ENCODE measurements at places on chromosomes 2 and 18. TPM values are rescaled to one million over a fixed set of nuclear protein-coding genes. Genes with fewer than 3 reads are reported as not detected.
A peak's percentile ranks its signal among the peaks of the same experiment; 100 is the strongest.

- no peak for DNase-seq
- H3K4me3 ChIP-seq, result no peak overlapping the region
- H3K27me3 ChIP-seq, result peaks cover 2% of the 10 kb centered on the region
- peaks cover 3% of the 10 kb centered on the region for H3K4me1 ChIP-seq
- no peak overlapping the region for H3K27ac ChIP-seq
Observed at GRCh38 chr2:24471662-24472061, 19.4 kb upstream of the NCOA1 start.

GRCh38 chr2:187576906-187577305, 22.7 kb upstream of the TFPI start:
- no peak overlapping the region for H3K4me3 ChIP-seq
- H3K36me3 ChIP-seq, result no peaks in the 10 kb centered on the region
- H3K27ac ChIP-seq, result no peak overlapping the region
- DNase-seq, result no peak

GRCh38 chr2:144514616-144515091, 5.3 kb downstream of the ZEB2 start:
- H3K4me1 ChIP-seq, result peaks cover 2% of the 10 kb centered on the region
- DNase-seq, result no peak
- H3K36me3 ChIP-seq, result no peaks in the 10 kb centered on the region
- H3K27me3 ChIP-seq, result peaks cover 34% of the 10 kb centered on the region
- no peak overlapping the region for H3K4me3 ChIP-seq

DNA sequence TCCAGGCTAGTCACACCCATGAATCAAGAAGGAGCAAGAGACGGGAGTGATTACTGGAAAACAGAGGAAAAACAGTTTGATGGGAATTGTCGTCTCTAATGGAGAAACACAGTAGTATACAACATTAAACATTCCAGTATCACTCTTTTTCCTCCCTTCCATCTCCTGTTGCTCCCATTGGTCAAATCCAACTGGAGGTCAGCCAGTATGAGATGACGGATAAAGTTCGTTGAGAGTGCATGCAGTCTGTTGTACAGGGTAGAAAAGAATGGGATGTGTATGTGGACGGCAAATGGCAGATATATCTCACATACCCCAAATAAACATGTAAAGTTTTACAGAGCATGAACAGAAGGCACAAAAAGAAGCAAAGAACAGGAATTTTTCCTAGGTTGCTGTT, 221.9 kb upstream of the TNP1 start:
- peaks cover 11% of the 10 kb centered on the region for H3K4me1 ChIP-seq
- DNase-seq, result no peak
- peaks cover 5% of the 10 kb centered on the region for H3K27me3 ChIP-seq
- no peak overlapping the region for H3K4me3 ChIP-seq

- H3K27ac ChIP-seq, result no peak overlapping the region
- H3K4me1 ChIP-seq, result no peaks in the 10 kb centered on the region
- DNase-seq, result no peak
- H3K36me3 ChIP-seq, result peaks cover 16% of the 10 kb centered on the region
- H3K4me3 ChIP-seq, result no peak overlapping the region
Observed at GRCh38 chr18:49304751-49305150, 155.7 kb downstream of the DYM start.

DNA sequence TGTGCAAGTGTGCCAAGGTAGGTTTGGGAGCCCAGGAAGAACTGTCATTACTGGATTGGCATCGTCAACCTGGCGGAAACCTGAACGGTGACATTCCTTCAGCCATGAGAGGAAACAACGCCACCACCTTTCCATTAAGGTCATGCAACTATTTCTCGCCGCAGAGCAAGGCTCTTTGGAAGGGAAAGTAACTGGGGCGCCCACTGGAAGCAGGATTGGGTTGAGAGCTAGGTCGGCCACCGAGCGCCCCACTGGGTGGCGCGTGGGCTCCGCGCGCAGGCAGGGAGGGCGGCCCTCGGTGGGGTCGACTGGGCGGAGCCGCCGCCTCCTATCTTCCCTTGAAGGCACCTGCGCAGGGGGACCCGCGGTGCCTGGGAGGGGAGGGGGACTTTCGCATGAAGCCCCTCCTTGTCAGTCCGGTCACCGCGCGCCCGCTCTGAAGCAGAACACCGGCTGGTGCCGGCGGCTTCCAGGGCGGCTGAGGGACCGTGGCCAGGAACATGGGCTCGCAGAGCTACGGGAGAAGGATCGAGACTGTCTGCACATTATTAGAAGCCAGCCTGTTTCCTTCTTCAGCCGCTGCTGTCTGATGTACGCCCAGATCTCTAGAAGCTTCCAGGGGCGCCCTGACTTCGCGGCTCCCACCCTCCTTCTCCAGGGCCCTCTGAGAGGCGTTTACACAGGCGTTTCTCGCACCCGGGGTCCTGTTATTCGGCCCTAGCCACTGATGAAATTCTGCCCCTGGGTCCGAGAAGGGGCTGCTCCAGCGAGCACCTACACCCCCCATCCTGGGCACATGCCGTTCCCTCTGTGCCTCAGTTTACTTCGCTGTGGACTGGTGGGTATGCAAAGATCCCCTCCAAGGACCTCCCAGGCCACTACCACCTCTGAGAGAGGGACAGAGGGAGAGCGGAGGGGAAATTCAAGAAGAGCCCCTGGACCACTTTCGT, 27.3 kb upstream of the MAL start:
- DNase-seq, result peak; percentile 46
- H3K27me3 ChIP-seq, result peaks cover 35% of the 10 kb centered on the region
- peak overlapping the region; percentile 2 for H3K4me3 ChIP-seq
- no peaks in the 10 kb centered on the region for H3K36me3 ChIP-seq
- H3K4me1 ChIP-seq, result no peaks in the 10 kb centered on the region
- no peak overlapping the region for H3K27ac ChIP-seq

GRCh38 chr2:227295806-227296205, 29.2 kb upstream of the MFF start:
- H3K27ac ChIP-seq, result no peak overlapping the region
- no peaks in the 10 kb centered on the region for H3K36me3 ChIP-seq
- DNase-seq, result no peak
- H3K27me3 ChIP-seq, result no peaks in the 10 kb centered on the region
- H3K4me3 ChIP-seq, result no peak overlapping the region

DNA sequence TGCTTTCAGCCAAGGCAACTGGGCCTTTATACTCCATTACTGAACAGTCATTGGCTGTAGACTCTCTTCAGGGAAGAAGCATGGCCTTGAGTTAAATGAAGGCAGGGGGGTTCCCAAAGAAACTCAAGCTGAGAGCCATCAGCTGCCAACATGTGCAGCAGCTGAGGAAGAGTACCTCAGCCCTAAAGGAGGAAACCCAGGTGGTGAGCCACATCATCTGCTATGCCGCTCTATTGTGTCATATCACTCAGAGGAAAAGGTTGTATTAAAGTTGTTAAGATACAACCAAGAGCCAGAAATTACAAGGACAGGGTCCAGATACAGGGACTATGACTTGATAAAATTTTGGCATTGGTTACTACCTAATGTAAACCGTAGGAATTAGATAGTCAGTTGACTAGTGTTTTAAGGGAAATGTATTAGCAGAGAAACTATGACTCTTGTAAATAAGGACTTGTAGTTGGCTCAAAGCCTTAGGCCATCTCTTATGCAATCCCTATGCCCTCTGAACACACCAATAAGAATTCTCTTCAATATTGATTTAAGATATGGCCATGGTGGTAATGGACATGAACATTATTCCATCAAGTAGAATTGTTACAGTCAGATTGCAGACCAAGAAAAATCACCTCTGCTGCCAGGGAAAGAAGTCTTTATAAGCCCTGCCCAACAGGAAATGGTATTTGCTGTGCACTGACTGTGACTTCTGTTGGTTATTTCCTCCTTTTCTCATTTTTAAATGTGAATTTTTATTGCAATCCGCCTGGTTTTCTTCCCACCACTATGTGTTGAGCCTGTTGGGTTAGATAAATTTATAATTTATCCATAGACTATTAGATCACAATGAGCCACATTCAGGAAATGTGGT, 9.2 kb upstream of the LRPPRC start:
- H3K4me1 ChIP-seq, result peaks cover 12% of the 10 kb centered on the region
- peak overlapping the region; percentile 58 for H3K27ac ChIP-seq
- H3K27me3 ChIP-seq, result no peaks in the 10 kb centered on the region

- peaks cover 15% of the 10 kb centered on the region for H3K4me1 ChIP-seq
- no peak for DNase-seq
- peak overlapping the region; percentile 62 for H3K4me3 ChIP-seq
Observed at GRCh38 chr2:176997074-176997791, 215.4 kb upstream of the HNRNPA3 start.

- H3K27me3 ChIP-seq, result no peaks in the 10 kb centered on the region
- no peak overlapping the region for H3K27ac ChIP-seq
- no peak for DNase-seq
Observed at GRCh38 chr2:228731517-228731916, 539.6 kb downstream of the PID1 start.

- H3K36me3 ChIP-seq, result no peaks in the 10 kb centered on the region
- H3K27me3 ChIP-seq, result peaks cover 3% of the 10 kb centered on the region
- peak; percentile 18 for DNase-seq
Observed at GRCh38 chr2:3602553-3603339, 7.8 kb downstream of the COLEC11 start.

GRCh38 chr18:79590191-79591031, 89.2 kb upstream of the CTDP1 start:
- no peak overlapping the region for H3K27ac ChIP-seq
- H3K36me3 ChIP-seq, result peaks cover 2% of the 10 kb centered on the region
- peaks cover 30% of the 10 kb centered on the region for H3K27me3 ChIP-seq
- H3K4me1 ChIP-seq, result peaks cover 1% of the 10 kb centered on the region
- DNase-seq, result no peak
- no peak overlapping the region for H3K4me3 ChIP-seq

DNA sequence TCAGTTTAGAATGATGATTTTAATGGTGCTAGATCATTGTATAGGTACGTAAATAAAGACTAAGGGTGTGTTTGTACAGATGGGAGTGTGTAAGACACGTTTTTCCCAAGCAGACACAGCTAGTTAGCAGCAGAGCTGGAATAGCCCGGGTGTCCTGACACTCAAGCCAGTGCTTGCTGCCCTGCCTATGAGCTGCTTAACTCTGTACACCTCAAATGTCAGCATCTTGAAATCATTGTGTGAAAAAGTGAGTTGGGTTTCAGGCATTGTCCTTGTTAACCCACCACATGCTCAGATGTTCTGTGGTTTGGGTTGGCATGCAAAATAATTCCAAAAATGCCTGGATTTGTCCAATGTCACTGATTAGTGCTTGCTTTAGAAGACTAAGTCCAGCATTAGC, 13.0 kb upstream of the TET3 start:
- H3K27me3 ChIP-seq, result no peaks in the 10 kb centered on the region
- DNase-seq, result no peak
- peak overlapping the region; percentile 93 for H3K27ac ChIP-seq
- H3K36me3 ChIP-seq, result peaks cover 4% of the 10 kb centered on the region
- H3K4me3 ChIP-seq, result peak overlapping the region; percentile 80
- peaks cover 57% of the 10 kb centered on the region for H3K4me1 ChIP-seq

GRCh38 chr2:3132966-3133365, 244.7 kb downstream of the EIPR1 start:
- no peak for DNase-seq
- H3K4me1 ChIP-seq, result no peaks in the 10 kb centered on the region
- H3K27ac ChIP-seq, result no peak overlapping the region
- no peak overlapping the region for H3K4me3 ChIP-seq
- H3K36me3 ChIP-seq, result no peaks in the 10 kb centered on the region
- H3K27me3 ChIP-seq, result no peaks in the 10 kb centered on the region

- no peak overlapping the region for H3K4me3 ChIP-seq
- no peaks in the 10 kb centered on the region for H3K4me1 ChIP-seq
- H3K27ac ChIP-seq, result no peak overlapping the region
- H3K36me3 ChIP-seq, result no peaks in the 10 kb centered on the region
Observed at GRCh38 chr2:146621656-146622055, 1223.2 kb upstream of the ACVR2A start.

DNA sequence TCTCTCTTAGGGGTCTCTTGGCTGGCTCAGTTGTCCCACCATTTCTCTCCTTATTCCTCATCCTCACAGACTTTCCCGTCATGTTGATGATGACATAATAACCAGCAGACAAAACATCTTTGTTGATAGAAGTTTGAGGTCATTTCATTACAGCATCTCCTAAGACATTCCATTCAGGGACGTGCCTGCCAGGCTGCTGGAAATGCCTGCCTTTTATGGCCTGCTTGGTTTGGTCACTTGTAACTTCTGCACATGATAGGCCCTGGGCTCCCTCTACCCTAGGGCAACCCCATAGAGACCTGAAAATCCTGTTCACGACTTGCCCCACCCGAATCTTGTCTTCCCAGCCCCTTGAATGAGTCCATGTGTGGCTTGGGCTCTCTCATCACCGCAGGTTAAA, 81.7 kb downstream of the SDC1 start:
- H3K36me3 ChIP-seq, result no peaks in the 10 kb centered on the region
- DNase-seq, result no peak
- H3K27ac ChIP-seq, result no peak overlapping the region
- peaks cover 5% of the 10 kb centered on the region for H3K27me3 ChIP-seq
- no peak overlapping the region for H3K4me3 ChIP-seq

- H3K4me3 ChIP-seq, result no peak overlapping the region
- H3K27ac ChIP-seq, result no peak overlapping the region
- H3K4me1 ChIP-seq, result peaks cover 2% of the 10 kb centered on the region
Observed at GRCh38 chr2:46073540-46074046, 223.6 kb upstream of the EPAS1 start.

The GALNT13 gene
- 0.26 TPM for total RNA-seq

The GCG gene
- not detected for total RNA-seq

The REG3A gene
- total RNA-seq, result not detected

The MROH2A gene
- not detected for total RNA-seq

The TRIM43 gene
- total RNA-seq, result not detected

The ATRAID gene
- total RNA-seq, result 84.6 TPM
